ENCODE measurements at places on chromosomes 5 and 9.

GRCh38 chr9:127506814-127507750, 55.8 kb downstream of the LRSAM1 start:
- DNase-seq = no peak

GRCh38 chr5:9927106-9927505, 297.0 kb upstream of the TAS2R1 start:
- DNase-seq = no peak

DNA sequence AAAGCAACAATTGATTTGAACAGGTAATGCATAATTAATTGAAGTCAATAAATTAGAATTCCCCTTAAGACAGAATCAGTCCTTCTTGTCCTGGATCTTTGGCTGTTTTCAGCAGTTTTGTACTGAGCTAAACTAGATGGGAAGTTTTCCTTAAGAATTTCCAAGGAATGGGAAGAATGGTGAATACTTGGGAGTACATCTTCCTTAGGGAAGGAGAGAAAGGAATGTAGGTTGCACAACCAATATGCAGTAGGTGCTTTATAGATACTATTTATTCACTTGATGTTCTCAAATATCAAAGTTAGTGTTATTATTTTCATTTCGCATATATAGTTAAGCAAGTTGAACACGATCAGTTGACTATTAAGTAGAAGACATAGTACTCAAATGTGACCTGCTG, 183.5 kb upstream of the MAP1B start:
- DNase-seq = no peak

DNA sequence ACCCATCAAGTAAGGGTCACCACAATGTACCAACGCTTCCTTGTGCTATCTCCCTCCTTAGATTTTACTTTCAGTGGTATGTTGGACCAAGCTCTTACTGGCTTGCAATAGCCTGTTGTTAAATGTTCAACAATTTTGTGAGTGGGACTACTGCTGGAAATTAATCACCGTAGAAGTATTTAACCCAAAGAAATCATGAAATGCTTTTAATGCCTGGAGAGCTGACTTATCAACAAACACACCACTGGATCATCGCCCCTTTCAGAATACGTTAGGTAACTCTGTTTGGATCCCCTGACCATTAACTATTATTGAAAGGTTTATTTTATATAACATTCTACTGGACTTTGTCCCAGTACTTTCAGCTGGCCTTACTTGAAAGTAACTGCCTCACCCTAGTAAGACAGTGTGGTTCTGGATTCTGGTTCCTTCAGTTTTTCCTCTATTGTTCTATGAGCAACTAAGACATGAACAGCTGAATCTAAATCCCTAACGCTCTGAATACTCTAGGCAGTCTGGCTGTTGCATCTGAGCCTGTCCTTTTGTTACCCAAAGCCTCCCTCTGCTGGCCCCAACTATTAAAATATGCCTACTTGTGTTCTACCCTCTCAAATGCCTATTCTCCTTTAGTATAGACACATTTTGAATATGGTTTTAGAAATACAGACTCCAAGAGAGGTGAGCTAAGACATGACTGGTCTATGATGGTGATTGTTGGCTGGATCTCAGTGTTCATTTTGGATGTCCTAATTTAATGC, 1203.4 kb upstream of the DMAC1 start:
- DNase-seq = peak; percentile 18

GRCh38 chr5:95533761-95534160, 21.0 kb downstream of the SKIC3 start:
- no peak for DNase-seq

DNA sequence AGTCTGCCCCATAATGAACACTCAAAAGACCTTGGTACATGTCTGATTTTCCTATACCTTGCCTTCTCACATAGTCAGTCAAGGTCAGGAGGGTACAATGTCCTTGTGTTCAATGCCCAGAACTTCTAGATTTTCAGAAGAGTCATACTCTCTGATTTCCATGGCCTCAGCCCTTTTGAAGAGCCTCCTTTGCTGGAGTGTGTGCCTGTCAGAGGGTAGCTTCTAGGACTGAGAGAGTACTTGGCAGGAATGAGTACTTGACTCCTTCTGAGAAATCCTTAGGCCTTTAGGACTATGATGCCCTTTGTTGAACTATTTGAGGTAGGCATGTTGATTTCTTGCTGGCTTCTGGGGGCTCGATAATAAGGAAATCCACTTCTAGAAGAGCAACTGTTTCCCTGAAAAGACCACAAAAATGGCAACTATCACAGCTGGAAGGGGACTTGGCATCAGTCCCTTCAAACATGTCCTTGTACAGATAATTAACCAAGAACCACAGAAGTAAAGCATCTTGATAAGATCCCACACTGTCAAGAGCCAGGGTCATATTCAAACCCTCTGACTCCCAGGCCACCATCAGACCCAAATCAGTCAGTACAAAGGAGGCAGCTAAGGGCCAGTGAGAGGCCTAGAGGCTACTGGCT, 10.6 kb upstream of the MEGF9 start:
- DNase-seq = no peak

Measured in NCI-H1417 (cell line).